Motor neuron (in vitro differentiated cells): ENCODE measurements at places on chromosomes 7 and 10. TPM values are rescaled to one million over a fixed set of nuclear protein-coding genes. Genes with fewer than 3 reads are reported as not detected.

The SFTPD gene
- total RNA-seq = 0.44 and 0.52 TPM in 2 replicates

The PITX3 gene
- 0.27 TPM in 1 of 2 replicates, not detected in the other for total RNA-seq

The SEC61A2 gene
- 30.6 and 34.9 TPM in 2 replicates for total RNA-seq

The SSC4D gene
- total RNA-seq = 0.43 and 1.3 TPM in 2 replicates

The ERV3-1 gene
- 5.6 and 12.2 TPM in 2 replicates for total RNA-seq

The MYL10 gene
- total RNA-seq = not detected in 2 replicates

The MEST gene
- 438 and 603 TPM in 2 replicates for total RNA-seq
